Stimulated activated CD4-positive, alpha-beta T cell treated with anti-CD3 and anti-CD28 coated beads, TNF-alpha, amount 100 ng/mL, for 4 hours (primary cell): ENCODE measurements at places on chromosomes 12 and 14.

DNA sequence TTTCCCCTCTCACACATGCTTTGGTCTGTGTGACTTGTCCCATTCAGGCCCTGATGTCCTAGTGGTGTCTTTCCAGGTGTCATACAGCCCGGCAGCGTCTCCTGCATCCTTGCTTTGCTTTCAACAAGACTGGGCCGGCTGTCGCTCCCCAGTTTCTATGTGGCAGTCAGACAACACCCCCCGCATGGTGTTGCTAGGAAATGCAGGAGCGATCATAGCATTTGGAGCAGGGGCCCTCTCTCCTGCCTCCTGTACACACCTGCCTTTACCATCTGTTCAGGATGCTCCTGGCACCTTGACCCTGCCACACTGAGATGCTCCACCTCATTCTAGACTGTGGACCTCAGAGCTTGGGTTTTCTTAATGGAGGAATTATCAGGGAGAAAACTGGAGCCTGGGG, 29.5 kb downstream of the CACNA1C start:
- no peak for DNase-seq

DNA sequence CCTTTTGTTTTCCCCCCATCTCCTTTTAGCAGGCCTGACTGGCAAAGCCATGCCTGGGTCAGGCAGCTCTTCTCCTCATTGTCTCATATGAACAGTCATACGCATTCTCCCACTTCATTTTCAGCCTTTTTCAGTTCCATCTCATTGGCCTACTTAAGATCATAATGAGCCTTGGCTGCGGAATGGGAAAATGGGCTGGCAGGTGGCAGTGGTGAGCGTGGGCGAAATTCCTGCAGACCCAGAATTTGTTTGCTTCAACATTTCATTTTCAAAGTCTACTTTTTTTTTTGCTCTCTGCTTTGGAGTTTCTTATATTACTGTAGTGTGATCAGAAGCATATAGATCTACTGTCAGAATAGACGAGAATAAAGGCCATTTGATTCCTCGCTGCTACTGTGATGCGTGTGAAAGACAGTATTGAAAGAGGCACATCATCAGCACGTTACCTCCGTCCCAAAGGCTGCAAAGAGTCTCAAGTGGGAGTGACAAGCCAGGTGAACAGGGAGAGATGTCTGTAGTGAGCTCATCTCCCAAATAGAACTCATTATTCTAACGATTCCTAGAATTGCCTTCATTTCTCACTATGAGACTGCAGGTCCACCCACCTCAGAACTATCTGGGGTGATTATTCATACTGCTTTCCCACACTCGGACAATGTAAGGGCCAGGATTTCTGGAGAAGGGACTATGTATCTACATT, 73.7 kb downstream of the TBK1 start:
- no peak for DNase-seq

- DNase-seq, result no peak
Observed at GRCh38 chr14:92959761-92960680, 37.1 kb downstream of the CHGA start.

- DNase-seq, result no peak
Observed at GRCh38 chr12:34198924-34199323, 176.6 kb downstream of the ALG10 start.

- no peak for DNase-seq
Observed at GRCh38 chr12:67909091-67909531, 80.1 kb upstream of the IFNG-AS1 start.

DNA sequence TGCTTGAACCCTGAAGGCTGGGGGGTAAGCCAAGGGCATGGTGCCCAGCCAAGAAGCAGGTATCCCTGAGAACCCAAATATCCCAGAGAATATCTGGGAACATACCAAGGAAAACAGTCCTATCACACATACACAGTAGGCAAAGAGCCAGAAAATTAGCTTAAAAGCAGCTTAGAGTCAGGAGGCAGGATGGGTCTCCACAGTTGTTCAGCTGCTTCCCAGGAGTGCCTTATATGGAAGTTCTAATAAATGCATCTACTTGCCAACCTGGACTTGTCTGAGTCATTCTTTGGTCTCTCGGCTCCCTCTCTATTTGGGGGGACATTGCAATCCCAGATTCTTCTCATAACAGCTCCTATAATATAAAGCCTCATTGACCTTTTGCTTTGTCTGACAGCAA, 9.0 kb upstream of the GPR135 start:
- DNase-seq, result no peak

DNA sequence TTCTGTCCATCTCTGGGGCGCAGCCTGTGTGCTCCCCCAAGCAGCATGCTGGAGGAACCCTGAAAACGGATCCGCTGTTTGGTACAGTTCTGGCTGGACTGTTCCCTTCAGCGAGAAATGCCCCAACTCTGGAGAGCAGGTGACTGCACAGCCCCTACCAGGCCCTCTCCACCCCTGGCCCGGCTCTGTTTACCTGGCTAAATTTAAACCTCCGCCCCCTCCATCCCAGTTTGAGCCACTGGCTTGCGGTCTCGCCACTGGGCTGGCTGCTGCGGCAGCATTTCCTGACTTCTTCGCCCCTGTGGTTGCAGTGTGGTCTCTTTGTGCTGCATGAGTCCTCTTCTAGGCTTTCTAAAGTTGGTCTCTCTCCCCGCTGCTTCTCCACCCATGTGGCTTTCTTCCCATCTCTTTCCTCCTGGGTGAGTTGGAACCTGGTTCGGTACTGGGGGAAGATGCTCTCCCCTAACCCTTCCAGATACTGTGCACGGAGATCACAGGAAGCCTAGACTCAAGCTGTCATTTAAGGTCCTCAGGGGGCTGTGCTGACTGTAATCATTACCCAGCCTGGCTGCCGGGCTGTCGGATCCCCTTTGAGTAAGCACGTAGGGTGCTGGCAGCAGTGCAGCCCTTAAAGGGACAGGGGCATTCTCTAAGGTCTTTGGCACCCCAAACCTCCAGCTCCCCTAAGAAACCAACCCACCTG, 60.6 kb downstream of the FBXL14 start:
- no peak for DNase-seq

DNA sequence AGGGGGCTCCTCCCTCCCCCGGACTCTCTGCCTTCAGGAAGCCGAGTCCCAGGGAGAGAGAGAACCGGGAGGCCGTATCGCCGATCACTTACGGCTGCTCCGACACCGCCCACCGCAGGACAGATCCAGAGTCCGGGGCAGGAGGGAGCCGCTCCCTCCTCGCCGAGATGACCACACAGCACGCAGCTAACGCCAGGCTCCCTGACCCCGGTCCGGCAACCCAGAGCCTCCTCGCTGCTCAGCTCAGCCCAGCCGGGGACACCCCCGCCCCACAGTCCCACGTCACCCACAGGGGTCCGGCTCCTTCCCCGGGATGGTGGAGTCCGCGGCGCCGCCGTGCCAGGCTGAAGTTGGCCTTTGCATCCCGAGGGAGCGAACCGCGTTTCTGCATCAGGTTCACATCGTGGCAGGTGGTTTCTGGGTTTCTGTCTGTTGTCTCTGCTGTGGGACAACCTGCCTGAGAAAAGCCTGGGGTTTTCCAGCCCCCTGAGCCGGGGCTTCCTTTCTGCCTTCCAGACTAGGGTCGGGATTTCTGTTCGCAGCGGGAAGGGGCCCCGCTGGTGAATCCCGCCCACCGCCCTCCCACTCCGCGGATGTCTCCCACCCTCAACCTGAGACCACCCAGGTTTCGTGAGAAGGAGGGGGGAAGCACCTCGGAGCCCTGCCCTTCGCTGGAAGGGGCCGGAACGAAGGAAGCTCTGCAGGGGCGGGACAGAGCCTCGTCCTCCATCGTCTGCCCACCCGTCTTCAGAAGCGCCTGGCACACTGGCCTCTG, 61.2 kb downstream of the NOC4L start:
- no peak for DNase-seq

- DNase-seq, result no peak
Observed at GRCh38 chr12:42320796-42321195, 5.1 kb downstream of the ZCRB1 start.

DNA sequence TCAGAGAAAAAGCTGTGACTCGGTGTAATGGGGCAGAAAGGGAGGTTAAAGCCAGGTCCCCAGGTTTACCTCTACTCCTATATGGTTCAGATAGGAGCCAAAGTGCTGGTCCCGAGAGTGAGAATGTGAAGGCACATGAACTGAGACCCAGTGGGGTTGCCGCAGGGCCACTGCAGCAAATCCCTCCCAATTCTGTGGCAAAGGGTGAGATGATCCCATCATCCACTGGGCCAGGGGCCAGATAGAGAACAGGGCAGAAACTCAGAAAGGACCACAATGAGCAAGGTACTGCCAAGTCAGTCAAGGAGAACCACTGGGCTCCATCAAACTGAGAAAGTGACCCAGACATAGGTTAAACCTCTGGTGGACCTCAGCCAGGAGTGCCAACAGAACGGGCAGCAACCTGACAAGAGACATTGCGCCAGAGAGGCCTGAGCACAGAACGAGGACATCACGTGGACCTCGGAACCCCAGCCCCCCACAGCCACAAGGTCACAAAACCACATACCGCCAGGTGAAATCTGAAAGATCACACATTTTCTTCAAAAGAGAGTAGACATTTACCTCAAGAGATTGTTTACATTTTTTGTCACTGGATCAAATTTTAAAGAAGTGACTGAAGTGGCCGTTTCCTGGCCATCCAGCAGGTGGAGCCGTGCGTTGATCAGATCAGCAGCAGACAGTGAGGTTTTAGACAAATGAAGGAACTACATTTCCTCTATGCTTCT, 20.5 kb upstream of the ITPR2 start:
- peak; percentile 43 for DNase-seq

DNA sequence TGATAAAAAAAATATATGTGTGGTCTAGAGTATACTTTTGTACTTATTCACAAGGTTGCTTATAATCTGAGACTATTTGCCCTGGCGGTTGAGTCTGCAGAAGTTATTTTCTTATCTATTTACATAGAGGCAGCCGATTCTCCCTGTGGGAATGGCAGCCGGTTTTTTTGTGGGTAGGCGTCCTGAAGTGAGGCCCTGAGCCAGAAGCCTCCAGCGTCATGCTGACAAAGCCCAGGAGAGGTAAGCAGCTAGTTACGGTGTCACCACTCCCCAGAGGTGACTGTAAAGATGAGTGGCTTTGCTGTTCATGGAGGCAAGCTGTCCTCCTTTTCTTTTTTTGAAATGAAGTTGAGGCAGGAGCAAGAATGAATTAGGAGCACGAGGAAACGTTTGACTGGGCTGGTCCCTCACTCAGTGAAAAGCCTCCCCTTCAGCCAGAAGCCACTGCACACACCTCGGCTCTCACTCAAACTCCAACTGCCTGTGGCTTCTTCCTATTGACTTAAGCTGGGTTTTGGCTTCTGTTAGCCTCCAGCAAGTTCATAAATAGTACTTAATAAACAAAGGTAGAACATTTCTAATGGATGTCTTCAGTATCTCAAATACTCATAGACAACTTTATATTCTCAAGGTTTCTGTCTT, 21.5 kb downstream of the PAX9 start:
- no peak for DNase-seq

DNA sequence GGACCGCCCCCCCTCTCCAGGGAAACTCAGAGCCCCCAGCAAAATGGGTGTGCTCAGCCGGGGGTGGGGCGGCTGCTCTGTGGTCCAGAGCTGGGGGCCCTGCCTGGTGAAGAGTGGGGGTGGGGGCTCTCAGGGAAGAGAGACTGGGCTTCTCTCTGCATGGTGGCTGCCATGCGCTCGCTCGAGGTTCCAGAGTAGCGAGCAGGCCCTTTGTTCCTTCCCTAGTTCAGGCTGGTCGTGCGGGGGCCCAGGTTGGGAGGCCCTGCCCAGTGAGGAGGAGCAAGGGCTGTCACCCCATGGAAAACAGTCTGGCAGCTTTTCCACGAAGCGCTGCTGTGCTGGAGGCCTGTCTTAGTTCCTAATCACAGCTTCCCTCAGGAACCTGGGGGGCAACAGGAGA, 134.6 kb downstream of the AEBP2 start:
- DNase-seq, result no peak

- no peak for DNase-seq
Observed at GRCh38 chr12:4478933-4479332, 33.3 kb upstream of the FGF6 start.

DNA sequence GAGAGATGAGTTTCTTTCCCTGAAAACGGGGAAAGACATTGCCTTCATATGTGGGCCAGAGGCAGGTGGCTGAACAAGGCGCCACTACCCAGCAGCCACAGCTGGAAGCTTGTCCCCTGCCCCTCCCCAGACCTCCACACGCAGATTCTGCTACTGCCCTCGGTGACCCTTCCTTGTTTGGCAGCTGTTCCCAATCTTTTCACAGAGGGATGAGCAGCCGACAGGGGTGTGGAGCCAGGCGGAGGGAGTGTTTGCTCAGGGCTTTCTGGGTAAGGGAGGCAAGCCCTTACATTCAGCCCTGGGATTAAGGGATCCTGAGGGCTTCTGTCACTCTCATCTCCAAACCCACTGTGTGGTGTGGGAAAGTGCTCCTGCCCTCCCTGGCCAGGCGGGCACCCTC, 4.5 kb upstream of the KRT4 start:
- DNase-seq, result no peak

GRCh38 chr12:49901986-49902385, 1.7 kb downstream of the FAIM2 start:
- DNase-seq, result no peak

DNA sequence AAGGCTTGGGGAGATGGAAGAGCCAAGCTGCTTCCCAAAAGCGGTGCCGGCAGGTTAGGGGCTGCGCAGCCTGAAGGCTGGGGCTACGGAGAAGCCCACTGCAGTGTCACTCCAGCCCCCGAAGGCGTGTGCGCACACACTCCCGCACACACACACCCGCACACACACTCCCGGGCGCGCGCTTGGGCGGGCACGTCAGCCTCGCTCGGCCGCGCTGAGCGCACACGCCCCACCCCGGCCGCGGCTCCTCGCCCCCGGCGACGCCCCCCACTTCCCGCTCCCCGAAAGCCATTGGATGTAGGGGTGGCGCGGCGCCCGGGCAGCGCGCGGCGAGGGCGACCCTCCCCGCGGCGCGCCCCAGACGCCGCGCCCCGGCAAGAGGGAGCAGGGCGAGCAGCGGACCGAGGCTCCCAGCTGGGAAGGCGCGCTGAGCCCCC, at the start of gene KCNK10:
TSS of gene KCNK10 (minus strand) at position 184 of the 437 bp plus-strand sequence. CDS start 471 bp downstream, outside the sequence.
- DNase-seq, result no peak

DNA sequence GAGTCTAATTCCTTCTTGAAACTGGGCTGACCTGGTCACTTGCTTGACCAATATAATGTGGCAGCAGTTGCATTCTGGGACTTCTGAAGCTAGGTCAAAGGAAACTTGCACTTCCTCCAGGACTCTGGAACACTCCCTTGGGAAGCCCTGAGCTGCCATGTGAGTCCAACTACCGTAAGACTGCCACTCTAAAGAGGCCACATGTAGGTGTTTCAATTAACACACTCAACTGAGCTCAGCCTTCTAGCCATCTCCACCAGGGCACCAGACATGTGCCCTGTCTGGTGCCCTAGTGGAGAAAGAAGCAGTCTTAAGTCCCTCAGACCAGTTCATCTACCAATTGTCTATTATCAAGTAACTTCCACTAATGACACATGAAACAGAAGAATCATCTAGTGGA, 6.1 kb upstream of the TEP1 start:
- no peak for DNase-seq

GRCh38 chr14:44149597-44149996, 357.5 kb downstream of the FSCB start:
- no peak for DNase-seq
